ENCODE measurements at places on chromosomes 11 and 22. TPM values are rescaled to one million over a fixed set of nuclear protein-coding genes. Genes with fewer than 3 reads are reported as not detected.
A peak's percentile ranks its signal among the peaks of the same experiment; 100 is the strongest.

Gene TNNI2
- not detected for total RNA-seq

Gene ACCS
- total RNA-seq: 1.4 TPM

Gene DGAT2
- 2.2 TPM for total RNA-seq

Gene TAF6L
- total RNA-seq: 8.1 TPM

DNA sequence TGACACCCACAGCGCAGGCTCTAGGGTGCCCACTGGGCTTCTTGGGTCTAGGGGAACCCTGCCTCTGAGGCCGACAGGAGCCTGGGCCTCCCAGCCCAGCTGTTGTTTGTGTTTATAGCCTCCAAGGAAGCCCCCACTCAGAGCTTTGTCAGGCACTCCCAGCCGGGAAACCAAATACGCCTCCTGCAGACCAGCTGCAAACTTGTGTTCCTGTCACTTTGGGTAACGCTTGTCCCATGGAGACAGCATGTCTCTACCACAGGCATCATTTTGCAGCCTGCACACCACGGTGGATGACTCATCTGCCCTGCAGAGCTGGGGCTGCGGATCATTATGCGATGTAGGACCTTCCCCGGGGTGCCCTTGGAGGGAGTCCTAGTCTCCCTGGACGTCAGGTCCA is 40.6 kb upstream of the CRYBB3 start:
- no peak for DNase-seq

DNA sequence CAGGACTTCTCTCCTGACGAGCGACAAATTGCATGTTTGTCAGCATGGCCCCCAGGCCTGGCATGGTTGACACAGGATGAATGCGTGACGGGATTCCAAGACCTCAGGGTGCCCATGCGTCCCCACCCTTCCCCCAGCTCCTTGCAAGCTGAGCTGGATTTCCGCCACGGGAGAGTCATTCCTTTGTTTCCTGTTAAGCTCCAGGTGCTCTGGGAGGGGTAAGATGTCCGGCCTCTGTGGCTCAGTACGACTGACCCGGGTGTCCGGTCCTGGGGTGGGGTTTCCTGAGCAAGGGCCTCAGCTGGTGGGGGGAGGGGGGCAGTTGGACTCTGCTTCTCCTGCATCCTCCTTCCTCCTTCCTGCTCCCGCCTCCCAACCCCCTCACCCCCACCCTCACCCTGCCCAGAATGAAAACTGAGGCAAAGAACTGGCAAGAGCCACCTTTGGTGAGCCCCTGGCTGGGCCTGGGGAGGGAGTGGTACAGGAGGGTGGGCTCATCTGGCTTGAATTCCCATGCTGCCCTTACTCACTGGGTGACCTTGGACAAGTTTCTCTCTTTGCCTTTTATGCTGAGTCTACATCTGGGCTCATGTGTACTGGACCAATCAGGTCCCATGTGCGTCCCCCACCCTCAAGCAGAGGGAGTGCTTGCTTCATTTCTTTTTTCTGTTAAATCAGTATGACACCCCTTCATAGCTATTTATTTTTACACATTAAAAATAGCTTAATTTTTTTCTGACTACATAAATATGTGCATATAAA is 2.5 kb downstream of the CDC42EP2 start:
- peak; percentile 84 for DNase-seq

DNA sequence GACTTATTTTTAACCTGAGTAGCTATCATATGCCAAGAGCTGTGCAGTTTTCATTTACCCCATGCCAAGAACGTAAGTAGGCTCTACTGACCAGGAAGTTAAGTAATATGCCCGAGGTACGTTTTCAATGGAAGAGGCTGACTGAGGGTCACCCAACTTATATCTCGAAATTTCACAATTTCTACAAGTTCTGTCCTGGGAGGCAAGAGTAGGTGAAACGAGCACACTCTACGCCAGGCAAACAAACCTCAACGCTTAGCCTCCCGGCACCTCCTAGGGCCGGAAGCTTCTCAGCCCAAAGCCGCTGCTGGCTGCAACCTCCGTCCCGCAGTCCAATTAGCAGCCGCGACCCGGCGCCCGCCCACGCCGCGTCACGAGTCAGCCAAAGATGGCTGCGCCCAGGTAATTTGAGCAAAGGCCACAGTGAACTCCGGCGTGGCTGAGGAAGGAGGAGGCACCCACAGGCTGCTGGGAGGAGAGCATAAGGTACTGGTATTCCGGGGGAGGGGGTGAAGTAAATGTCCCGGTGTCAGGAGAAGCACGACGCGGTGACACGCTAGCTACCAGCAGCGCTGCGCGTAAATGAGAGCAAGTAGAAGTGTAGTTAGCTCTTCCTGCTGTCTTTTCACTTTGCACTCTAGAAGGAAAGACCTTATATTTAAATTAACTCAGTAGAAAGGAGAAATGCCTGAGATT is at the start of gene TMEM126A:
TSS of gene TMEM126A (plus strand) at position 364 of the 696 bp plus-strand sequence. CDS start 2,289 bp downstream, outside the sequence.
- DNase-seq: peak; percentile 75

DNA sequence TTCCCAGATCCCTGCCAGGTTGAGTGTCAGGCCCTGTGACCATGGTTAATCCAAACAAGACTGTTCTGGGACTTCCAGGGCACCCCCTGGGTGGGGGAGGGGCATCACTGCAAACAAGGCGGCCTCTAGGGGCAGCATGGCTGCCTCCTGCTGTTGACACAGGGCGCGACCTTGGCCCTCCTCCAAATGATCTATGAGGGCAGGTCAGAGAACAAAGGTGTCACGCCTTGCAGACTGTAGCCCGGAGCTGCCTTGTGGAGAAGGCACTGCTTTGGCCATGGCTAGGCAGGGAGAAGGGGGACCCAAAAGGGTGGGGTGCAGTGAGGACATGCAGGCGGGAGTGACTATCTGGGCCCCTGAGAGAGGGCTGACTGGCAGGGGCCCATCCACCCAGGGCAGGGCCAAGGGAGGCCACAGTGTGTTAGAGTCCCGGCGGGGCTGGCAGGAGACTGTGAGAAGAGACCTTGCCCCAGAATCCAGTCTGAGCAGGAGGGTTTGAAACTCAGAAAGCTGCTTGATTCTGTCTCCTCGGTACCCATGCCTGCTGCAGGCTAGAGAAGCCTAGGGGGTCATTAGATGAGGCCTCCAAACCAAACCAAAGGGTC is 35.6 kb downstream of the KCNC1 start:
- DNase-seq: no peak

DNA sequence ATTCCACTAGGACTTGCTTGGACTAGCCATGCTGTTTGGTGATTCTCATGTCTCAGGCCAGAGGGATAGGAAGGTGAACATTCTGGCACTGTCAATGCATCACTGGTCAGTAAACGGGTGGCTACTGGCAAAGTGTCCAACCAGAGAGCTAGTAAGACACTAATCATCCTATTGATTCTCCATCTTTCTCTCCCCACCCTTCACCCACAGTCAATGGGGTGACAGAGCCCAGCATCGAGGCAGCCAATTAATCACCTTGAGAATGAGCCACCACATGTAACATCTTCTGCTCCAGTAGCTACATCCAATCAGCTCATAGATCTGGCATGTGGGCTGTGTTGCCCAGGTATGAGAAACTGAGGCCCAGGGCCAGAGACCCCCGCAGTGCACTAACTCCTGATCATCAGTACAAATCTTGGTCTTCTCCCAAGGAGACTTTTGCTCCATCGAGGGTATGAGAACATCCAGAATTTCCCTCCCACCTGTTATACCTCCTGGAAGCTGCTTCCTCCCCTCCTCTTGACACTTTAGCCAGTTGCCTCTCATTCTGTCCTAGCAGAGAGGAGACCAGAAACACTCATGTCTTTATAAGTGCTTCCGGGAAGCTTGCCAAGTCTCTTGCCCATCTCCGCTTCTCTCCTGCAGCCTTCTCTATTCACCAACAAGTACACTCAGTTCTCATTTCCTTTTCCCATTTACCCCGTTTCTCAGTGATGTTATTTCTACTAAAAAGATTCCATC is 17.0 kb downstream of the HTR3A start:
- no peak for DNase-seq

DNA sequence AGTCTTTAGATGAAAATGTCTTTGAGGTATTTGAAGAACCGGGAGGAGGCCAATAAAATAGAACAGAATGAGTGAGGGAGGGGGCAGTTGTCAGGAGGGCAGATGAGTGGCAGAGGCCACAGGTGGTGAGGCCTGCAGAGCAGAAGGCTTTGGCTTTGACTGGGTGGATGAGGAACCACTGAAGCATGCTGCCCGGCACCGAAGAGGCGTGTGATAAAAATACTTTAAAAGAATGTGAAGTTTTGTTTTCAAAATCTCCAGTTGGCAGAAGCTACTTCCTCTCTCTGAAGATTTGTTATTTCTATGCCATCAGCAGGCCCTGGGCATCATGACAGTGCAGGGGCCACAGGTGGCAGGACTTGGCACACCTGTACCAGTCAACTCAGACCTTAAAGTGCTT is 6.3 kb downstream of the MS4A12 start:
- no peak for DNase-seq
